Activated T-helper 1 cell treated with anti-CD3 and anti-CD28 coated beads, Interleukin-2, amount 50 U/mL, for 16 hours (primary cell): ENCODE measurements at places on chromosomes 16 and 17.

- no peak for DNase-seq
Observed at GRCh38 chr16:48029768-48030167, 126.0 kb downstream of the ABCC12 start.

DNA sequence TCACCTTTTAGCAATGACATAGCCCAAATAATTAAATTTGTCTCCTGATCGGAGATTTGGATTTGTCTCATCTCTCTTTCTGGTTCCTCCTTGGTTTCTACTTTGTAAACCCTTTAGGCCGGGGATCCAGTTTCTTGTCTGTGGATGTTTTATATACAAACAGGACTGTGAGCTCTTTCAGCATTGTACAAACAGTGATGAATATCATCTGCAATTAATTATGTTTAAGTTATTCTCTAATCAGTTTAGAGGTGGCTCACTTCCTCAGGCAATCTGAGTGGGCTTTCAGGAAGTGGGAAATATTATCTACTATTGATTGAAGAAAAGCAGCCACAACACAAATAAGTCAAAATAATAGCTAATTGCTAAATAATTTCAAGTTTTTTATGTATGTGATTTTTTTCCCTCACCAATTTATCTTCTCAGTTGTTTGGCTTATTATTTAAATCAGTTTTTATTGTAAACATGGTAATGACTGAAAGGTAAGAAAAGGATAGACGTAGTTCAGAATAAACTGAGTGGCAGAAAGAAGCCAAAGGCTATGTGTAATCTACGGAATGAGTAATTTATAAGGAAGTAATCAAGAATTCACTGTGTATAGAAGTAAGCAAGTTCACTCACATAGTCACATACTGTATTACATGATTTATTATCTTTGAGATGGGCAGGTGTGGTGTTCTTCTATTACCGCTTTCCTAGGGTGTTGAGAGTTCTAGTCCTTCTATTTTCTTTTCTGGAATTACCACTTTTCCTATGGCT lies 3.4 kb upstream of the ABCC11 start:
- DNase-seq = no peak

GRCh38 chr16:30603945-30604315 lies 6.3 kb downstream of the ZNF689 start:
- DNase-seq = no peak

GRCh38 chr16:74842413-74842812 lies 67.8 kb upstream of the FA2H start:
- no peak for DNase-seq

DNA sequence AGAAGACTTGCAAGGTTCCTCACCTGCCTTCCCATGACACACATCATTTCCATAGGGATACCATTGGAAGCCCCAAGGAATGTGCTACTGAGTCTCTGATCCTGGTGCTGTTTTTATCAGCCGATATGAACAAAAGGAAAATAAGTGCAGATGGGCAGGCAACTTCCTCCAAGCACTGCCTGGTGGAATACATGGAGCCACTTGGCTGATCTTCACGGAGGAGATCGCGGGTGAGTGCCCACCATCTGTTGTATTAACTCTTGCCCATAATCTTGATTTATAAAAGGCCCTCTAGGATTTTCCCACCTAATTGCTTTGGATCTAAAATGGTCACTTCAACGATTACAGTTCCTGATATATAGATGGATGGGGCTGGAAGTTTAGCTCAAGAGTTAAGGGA lies 24.7 kb upstream of the CDRT15 start:
- no peak for DNase-seq

GRCh38 chr16:4550591-4550990 lies 5.5 kb upstream of the C16orf96 start:
- no peak for DNase-seq

DNA sequence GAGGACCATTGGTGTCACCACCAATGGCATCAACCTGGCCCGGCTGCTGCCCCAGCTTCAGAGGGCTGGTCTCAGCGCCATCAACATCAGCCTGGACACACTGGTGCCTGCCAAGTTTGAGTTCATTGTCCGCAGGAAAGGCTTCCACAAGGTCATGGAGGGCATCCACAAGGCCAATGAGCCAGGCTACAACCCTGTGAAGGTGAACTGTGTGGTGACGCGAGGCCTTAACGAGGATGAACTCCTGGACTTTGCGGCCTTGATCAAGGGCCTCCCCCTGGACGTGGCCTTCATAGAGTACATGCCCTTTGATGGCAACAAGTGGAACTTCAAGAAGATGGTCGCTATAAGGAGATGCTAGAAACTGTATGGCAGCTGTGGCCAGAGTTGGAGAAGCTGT lies 111.9 kb upstream of the SIAH1 start:
- no peak for DNase-seq

- no peak for DNase-seq
Observed at GRCh38 chr17:15918261-15918660, 26.7 kb upstream of the ADORA2B start.

DNA sequence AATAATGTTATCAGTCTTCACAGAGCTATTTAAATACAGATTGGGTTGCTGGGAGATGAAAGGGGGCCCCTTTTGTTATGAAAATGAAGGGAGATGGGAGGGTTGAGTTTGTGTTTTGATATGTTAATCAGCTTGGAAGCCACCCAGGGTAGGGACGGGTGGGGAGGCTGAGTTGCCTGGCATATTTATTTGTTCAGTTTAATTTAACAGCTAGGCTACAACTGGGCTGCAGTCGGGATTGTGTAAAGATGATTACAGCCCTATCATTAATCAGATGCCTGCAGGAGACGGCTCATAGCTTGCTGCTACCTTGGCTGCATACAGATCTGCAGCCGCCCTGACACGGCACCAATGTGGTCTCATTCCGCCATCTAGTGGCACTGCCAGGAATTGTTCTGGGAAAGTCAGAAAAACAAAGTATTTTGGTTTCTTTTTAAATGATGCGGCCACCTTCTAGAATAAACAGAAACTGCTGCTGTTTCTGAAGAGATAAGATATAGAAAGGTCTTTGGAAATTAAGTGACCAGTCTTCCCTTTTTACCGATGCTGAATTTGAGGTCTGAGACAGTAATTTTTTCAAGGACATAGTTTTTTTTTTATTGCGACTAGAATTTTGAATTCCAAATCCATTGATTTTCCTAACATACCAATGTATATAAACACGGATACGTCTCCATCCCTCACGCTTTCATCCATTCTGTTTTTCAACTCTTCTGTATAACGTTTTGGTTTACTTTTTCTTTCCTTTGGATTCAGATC lies 458.0 kb upstream of the ASIC2 start:
- DNase-seq = peak; percentile 36

DNA sequence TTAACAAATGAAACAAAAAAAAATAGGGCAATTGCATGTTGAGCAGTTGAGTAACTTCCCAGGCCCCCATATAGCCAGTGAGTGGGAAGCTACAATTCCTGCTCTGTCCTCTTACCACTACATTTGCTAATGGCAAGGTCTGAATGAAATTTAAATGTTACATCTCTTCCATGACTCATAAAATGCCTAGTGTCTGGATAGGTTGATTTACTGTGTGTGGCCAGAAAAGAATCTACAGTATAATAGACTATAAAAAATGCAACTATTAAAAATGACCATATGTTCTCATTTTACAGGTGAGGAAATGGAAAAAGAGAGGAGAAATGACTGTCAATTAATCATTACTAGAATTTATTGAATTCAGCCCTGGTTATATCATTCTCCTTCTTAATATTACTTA lies 1199.3 kb downstream of the CDH11 start:
- DNase-seq = no peak

DNA sequence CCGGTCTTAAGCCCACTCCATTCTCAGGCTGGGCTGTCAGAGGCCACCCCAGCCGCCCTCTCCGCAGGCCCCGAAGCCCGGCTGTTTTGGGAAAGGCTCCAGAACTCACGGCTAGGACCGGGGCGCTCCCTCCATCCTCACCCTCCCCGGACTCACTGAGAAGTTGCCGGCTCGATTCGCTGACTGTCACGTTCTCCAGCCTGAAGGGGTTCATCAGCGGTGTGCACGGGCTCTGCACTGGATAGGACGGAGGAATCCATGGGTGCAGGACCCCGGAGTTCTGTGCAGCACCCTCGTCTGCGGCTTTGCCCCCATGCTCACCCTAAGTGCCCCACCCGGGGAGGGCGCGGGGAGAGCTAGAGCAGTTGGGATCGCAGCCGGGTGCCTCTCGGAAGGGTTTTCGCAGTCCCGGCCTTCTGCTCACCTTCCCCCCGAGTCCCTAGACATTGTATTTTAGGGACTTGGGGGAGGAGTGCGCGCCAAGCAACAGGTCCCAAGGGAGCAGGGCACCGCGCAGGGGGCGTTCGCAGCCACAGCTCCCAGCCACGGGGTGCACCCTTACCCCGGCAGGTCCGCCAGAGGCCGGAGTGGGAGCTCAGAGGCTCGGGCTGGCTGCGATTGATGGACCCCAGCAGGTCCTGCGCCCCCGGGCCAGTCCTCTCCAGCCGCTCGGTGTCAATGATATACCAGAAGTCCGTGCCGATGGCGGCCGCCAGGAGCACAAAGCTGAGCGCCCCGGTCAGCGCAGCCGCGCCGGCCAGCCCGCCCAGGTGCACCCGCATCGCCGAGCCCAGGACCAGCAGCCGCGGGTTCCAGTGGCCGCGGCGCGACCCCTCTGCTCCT lies 1.0 kb downstream of the TMEM114 start:
- no peak for DNase-seq

GRCh38 chr16:759110-759910 lies 1.2 kb upstream of the MSLN start:
- no peak for DNase-seq

- no peak for DNase-seq
Observed at GRCh38 chr17:59423903-59424302, 92.4 kb downstream of the YPEL2 start.

- DNase-seq = no peak
Observed at GRCh38 chr16:12546918-12547607, 256.6 kb downstream of the CPPED1 start.

- no peak for DNase-seq
Observed at GRCh38 chr16:25013751-25014499, 1.2 kb downstream of the ARHGAP17 start.

DNA sequence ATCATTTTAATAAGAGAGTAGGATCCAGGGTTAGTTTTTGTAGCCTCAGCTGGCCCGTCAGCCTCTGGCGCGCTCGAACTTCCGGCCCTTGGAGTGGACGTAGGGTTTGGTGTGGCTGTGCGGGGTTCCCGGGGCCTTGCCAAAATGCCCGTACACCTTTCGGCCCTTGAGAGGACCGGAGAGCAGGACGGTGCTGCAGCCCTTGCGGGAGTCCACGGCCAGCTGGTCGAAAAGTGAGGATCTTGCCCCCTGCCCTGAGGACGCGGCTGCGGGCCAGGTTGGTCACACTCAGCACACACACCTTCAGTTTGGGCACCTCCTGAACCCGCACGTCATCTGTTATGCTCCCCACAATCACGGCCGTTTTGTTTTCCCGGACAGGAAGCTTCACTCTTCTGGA lies 42.2 kb upstream of the CNTNAP4 start:
- DNase-seq = no peak

- DNase-seq = no peak
Observed at GRCh38 chr16:88966986-88967829, 9.8 kb downstream of the CBFA2T3 start.

DNA sequence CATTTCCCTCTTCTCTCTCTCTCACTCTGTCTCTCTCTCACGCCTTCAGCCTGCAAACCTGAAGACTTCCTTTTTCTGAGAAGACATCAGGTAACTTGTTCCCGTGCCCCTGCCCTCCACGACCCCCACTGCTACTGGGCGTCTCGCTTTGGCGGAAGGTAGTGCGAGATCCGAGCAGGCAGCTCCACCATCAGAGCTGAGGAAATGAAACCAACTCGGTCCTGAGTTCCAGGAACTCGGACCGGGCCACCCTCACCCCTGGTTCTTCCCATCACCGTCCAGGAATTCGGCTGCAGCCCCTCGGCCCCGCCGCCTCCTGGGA lies 585 bp downstream of the MLKL start:
- DNase-seq = no peak

DNA sequence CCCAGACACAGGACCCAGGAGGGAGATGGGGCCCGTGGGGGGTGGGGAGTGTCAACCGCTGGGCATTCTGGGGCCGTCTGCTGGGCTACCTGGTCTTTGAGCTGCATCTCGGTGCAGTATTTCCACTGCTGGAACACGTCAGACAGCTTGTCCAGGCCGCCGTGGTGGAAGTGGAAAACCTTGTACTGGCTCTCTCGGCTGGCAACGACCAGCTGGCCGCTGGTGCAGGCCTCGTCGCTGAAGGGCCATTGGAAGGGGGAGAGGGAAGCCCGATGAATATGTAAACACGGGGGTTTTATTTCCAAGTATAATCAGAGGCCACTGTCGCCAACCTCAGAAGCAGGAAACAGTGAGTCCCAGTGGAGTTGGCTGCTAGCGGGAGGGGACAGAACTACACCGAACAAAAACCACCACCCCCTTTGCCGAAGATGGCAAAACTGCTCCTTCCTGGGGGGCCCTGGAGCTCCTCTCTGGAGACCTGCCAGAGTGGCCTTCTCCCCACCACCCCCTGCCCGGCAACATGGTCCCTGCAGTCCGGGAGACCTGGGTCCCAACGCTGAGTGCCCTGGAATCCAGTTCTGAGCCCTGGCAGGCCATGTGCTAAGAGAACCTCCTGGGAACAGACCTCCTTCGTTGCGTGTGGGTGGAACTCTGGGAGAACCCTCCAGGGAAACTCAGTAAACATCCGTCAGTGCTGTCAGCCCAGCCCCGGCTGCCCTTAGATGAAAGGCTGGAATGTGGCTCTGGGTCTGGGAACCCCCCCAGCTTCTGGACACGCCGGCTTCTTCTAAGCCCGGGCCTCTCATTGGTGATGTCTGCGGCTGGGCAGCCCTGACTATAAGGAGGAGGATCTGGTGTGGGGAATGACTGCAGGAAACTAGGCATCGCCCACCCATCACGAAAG lies 84.1 kb downstream of the TBC1D16 start:
- DNase-seq = no peak

GRCh38 chr16:49484936-49485335 lies 111.3 kb downstream of the C16orf78 start:
- no peak for DNase-seq

- DNase-seq = no peak
Observed at GRCh38 chr17:64750891-64751677, 89.0 kb upstream of the SMURF2 start.

- no peak for DNase-seq
Observed at GRCh38 chr17:41638194-41638593, 13.8 kb upstream of the KRT17 start.

- DNase-seq = no peak
Observed at GRCh38 chr17:63960430-63960829, 12.3 kb downstream of the SCN4A start.

DNA sequence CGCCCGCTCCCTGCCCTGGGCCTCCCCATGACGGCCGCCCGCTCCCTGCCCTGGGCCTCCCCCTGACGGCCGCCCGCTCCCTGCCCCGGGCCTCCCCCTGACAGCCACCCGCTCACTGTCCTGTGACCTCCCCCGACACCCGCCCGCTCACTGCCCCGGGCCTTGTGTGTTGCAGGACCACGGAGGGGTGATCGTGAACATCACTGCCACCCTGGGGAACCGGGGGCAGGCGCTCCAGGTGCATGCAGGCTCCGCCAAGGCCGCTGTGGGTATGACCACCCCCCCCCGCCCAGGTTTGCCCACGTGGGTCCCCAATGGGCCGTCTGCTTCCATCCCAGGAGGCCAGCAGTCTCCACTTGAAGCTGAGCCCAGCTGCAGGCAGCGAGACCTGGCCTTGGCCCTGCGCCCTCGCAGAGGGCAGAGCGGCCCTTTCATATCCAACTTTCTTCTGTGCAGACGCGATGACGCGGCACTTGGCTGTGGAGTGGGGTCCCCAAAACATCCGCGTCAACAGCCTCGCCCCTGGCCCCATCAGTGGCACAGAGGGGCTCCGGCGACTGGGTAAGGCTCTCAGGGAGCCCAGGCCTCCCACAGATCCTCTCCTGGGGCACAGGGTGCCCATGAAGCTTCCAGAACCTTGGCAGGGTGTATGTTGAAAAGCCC lies 9.0 kb downstream of the DECR2 start:
- no peak for DNase-seq
